ENCODE measurements at places on chromosomes 5 and 9.
A peak's percentile ranks its signal among the peaks of the same experiment; 100 is the strongest.

- DNase-seq = no peak
Observed at GRCh38 chr5:43332401-43332800, 19.2 kb upstream of the HMGCS1 start.

- DNase-seq = no peak
Observed at GRCh38 chr5:169736653-169737052, 99.6 kb downstream of the DOCK2 start.

DNA sequence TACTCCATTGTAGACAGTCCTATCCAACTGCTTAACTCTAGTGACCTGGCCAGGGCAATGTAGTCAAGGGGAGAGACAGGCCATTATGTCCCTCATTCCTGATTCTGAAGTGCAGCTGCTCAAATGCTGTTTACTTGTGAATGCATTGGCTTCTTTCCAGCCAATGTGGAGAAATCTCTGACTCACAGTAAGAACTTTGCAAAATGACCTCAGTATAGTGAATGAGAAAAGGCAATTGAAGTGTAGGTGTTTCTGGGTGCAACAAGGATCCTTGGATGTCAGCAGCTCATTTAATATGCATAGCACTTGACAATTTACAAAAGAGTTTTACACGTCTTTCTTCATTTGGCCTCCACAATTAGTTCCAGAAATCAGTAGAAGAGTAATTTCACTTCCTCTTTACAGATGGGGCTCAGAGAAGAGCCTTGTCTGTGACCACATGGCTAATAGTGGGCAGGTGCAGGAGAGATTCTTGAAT is 367.2 kb downstream of the OSTF1 start:
- DNase-seq = no peak

GRCh38 chr9:114947058-114947457 is 16.7 kb upstream of the TNFSF8 start:
- DNase-seq = peak; percentile 73

- DNase-seq = no peak
Observed at GRCh38 chr5:146409054-146409671, 38.0 kb upstream of the TCERG1 start.

DNA sequence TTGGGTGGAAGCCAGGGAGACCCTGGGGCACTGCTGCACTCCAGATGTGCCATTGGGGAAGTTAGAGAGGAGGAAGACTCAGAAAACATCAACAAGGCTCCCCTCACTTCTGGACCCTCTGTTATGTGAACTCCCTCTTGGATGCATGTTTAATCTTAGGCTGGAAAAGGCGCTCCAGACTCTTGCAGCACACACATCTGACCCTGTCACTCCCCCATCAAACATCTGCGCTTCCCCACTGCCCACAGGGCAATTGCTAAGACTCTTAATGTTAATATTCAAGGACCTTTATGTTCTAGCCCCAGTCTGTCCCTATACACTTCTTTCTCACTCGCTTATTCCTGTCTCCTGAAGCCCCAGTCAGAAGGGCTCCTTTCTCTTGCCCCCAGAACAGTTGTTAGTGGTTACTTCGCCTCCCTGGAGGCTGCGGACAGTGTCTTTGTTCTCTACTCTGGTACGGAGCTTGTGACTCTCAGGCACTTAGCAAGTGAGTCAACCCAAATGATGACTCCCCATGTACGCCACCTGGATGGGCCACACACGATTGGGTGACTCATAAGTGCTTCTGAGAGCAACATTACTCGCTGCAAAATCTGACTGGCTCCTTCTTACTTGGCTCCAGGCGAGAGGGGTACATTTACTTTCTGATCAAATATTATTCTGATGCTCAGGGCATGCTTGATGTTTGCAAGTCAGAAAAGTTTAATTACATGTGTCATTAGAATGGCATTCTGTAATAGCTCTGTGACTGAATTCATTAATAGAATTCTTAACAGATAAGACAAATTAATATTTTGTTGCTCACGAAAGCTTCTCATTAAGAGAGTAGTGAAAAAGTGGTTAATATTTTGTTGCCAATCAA is 193.6 kb downstream of the HSPA4 start:
- no peak for DNase-seq

- DNase-seq = no peak
Observed at GRCh38 chr5:64165160-64165499, 513 bp upstream of the RNF180 start.

DNA sequence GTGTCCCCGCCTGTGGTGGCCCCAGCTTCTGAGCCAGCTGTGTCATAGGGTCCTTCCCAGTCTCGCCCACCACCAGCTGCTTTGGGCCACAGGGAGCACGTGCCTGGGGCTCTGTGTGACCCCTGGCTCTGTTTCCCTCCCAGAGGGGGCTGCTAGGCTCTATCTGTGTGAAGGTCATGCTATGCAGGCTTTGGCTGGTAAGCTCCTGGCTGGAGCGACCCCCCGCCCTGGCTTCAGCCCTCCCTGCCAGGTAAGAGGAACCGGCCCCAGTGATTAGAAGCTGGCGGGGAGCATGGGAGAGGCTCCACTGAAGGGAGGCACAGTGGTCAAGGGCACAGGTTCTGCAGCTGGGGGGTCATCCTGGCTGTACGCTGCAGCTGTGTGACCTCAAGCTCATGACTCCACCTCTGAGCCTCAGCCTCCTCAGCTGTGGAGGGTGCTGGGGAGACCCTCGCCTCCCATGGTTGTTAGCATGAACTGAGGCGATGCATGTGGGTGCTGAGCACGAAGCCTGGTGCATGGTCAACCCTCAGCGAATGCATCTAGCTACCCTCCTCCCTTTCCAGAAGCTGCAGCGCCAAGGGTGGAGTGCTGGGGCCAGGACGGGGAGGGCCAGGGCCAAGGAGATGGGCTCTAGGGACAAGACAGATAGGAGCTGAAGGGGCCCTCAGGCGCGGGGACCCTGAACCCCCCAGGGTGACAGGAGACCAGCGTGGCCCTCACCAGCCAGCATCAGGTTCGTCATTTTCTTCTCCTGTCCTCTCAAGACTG is 163.8 kb upstream of the MVB12B start:
- no peak for DNase-seq

GRCh38 chr5:83475391-83475863 is 3.9 kb downstream of the VCAN start:
- no peak for DNase-seq

- DNase-seq = no peak
Observed at GRCh38 chr9:30120666-30121065, 2263.8 kb upstream of the ACO1 start.

Data from Kasumi-1 (cell line).